Aorta (tissue), 5 donors: ENCODE measurements at places on chromosomes 11 and 22. TPM values are rescaled to one million over a fixed set of nuclear protein-coding genes. Genes with fewer than 3 reads are reported as not detected.

CADM1 gene
- 7.6 TPM for total RNA-seq

DNA sequence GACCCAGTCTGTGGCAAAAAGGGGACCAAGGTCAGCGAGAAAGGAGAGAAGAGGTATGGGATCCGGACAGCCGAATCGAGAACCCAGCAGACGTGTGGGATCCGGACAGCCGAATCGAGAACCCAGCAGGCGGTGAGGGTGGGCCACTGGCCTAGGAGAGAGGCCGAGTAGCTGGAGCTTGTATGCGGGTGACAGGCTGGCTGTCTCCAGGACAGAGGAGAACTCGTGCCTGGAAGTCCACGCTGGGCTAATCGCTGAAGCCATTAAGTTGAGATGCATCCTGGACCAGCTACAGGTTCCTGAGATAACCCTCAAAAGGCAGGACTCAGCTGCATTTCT lies 6.0 kb downstream of the CERK start:
- DNase-seq = no peak
- no peaks in the 10 kb centered on the region for H3K36me3 ChIP-seq
- no peak overlapping the region for H3K27ac ChIP-seq
- H3K4me1 ChIP-seq = no peaks in the 10 kb centered on the region

DNA sequence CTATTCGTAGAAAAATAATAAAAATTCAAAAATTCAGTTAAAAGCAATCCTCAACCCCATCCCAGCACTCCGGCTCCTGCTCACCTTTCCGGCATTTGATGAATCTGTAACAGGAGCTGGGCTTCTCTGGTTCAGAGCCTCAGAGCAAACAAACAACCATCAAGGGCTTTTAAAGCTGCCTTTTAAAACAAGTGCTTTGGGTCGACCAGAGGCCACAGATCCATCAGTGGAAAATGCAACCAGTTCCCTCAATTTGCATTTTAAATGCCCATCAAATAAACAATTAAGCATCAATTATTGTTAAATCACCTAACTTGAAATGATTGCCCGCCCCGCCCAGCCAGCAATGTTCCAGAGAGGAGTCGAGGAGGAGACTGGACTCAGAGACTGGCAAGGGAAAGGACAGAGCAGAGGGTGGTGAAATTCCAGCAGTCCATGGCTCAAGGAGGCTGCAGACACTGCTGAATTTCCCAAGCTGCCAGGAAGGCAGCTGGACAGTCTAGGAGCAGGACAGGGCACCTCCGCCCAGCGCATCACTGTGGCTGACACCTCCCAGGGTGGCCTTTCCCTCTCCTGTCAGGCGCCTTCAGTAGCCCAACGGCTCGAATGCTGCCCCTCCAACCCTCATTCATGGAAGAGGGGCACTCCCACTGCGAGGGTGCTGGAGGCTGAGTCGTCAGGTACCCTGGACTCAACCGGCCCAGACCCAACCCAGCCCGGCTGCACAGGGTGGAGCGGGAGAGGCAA lies 7.5 kb downstream of the FXYD6 start:
- H3K27me3 ChIP-seq = no peaks in the 10 kb centered on the region
- DNase-seq = no peak
- H3K27ac ChIP-seq = no peak overlapping the region
- H3K4me3 ChIP-seq = no peak overlapping the region
- H3K36me3 ChIP-seq = no peaks in the 10 kb centered on the region

JAM3 gene
- total RNA-seq = 94.9 TPM

GRCh38 chr11:8201644-8202365 lies 33.0 kb upstream of the RIC3 start:
- no peak overlapping the region for H3K4me3 ChIP-seq
- no peak for DNase-seq
- no peaks in the 10 kb centered on the region for H3K27me3 ChIP-seq
- H3K36me3 ChIP-seq = no peaks in the 10 kb centered on the region
- no peaks in the 10 kb centered on the region for H3K4me1 ChIP-seq

- peak overlapping the region; percentile 67 for H3K27ac ChIP-seq
- H3K4me1 ChIP-seq = no peaks in the 10 kb centered on the region
- H3K4me3 ChIP-seq = no peak overlapping the region
- H3K27me3 ChIP-seq = no peaks in the 10 kb centered on the region
- H3K36me3 ChIP-seq = no peaks in the 10 kb centered on the region
Observed at GRCh38 chr11:111938687-111939160, 1.6 kb downstream of the DIXDC1 start.

LMO1 gene
- not detected for total RNA-seq

VWCE gene
- total RNA-seq = 5.6 TPM

GRCh38 chr11:18225913-18226312 lies 10.7 kb downstream of the SAA4 start:
- no peak overlapping the region for H3K4me3 ChIP-seq
- no peaks in the 10 kb centered on the region for H3K36me3 ChIP-seq
- H3K27me3 ChIP-seq = no peaks in the 10 kb centered on the region
- DNase-seq = no peak
- no peak overlapping the region for H3K27ac ChIP-seq

DNA sequence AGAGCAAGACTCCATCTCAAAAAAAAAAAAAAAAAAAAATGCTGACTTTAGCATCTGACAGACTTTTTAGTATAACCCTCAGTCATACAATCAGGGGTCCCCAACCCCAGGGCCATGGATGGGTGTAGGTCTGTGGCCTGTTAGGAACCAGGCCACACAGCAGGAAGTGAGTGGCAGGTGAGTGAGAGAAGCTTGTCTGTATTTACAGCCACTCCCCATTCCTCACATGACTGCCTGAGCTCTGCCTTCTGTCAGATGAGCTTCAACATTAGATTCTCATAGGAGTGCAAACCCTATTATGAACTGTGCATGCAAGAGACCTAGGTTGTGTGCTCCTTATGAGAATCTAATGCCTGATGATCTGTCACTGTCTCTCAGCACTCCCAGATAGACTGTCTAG lies 3.3 kb downstream of the FAM227A start:
- H3K36me3 ChIP-seq = no peaks in the 10 kb centered on the region
- DNase-seq = no peak
- no peak overlapping the region for H3K27ac ChIP-seq
- H3K4me1 ChIP-seq = no peaks in the 10 kb centered on the region
- no peak overlapping the region for H3K4me3 ChIP-seq
- H3K27me3 ChIP-seq = no peaks in the 10 kb centered on the region

DNA sequence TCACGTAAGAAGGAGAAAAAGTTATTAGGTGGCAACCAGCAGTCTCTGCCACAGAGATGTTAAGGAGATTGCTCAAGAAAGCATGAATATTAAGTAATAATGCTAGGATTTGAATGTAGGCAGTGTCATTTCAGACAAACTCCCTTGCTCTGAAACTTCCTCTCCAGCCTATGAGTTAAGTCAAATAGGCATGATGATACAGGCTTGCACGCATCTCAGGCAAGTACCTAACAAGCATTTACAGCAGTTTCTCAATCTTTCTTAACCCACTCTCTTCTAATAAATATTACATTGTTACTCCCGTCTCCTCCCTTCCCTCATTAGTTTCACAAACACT lies 72.7 kb downstream of the RAB38 start:
- no peaks in the 10 kb centered on the region for H3K36me3 ChIP-seq
- H3K27ac ChIP-seq = no peak overlapping the region
- no peak for DNase-seq
- H3K4me3 ChIP-seq = no peak overlapping the region
- H3K4me1 ChIP-seq = no peaks in the 10 kb centered on the region
- no peaks in the 10 kb centered on the region for H3K27me3 ChIP-seq

DNA sequence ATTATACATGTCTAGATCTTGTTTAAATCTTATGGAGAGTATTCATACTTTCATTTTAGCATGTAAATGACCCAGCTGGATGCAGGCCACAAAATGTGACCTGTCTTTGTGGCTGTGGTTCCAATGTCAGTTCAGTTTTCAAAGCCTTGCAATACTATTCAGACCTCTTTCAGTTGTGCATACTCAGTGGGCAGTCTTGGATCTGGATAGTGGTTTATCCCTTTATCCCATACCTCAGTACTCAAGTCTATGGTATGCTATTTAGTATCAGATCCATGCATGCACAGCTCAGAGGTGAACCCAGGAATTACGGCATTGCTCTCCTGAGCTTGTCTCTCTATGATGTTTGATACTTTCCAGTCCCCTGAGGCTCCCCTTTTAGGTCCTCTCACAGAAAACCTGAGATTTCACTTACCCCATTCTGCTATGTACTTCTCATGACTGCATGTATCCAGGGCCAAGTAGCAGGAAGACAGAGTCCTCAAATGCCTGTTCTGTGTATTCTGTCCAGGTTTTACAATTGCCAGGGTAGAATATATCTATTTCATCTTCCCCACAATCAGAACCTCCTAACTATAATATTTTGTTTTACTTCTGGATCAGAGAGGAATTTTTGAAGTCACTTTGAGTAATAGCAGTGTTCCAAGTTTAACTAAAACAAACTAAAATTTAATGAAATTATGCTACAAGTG lies 6.9 kb upstream of the P4HA3 start:
- H3K27ac ChIP-seq = no peak overlapping the region
- no peaks in the 10 kb centered on the region for H3K27me3 ChIP-seq
- H3K4me3 ChIP-seq = no peak overlapping the region
- DNase-seq = no peak
- H3K4me1 ChIP-seq = no peaks in the 10 kb centered on the region

APOL4 gene
- total RNA-seq = 7.0 TPM

DNA sequence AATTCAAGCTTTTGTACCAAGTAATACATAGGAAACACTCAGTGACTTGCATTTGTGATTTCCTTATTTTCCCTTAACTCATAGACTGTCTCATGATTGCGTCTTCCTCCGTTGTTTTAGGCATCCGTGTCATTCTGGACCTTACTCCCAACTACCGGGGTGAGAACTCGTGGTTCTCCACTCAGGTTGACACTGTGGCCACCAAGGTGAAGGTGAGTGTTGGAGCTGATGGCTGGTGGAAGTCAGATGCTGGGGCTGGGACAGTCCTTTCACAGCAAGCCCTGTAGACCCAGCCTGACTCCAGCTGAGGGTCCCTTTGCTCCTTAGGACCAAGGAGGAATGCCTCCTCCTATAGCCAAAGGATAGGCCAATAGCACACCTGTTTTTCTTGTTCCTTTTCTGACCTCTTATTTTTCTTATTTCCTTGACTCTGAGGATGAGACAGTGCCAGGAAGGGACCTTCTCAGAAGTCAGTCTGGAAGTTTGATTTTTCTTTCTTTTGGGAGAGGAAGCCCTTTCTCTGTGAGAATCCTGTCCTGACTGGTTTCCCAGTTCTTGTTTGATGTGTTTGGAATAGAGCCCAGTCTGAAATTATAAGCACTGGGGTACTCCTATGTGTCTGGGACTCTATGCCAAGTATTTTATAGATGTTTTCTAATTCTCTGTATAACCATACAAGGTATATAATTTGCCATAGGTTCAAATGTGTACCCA lies 2.2 kb downstream of the SLC3A2 start:
- H3K4me1 ChIP-seq = no peaks in the 10 kb centered on the region
- peaks cover 14% of the 10 kb centered on the region for H3K36me3 ChIP-seq
- peak overlapping the region; percentile 47 for H3K27ac ChIP-seq
- H3K4me3 ChIP-seq = peak overlapping the region; percentile 53

GRCh38 chr11:116439361-116439677 lies 333.5 kb downstream of the BUD13 start:
- peaks cover 2% of the 10 kb centered on the region for H3K27me3 ChIP-seq
- DNase-seq = no peak
- H3K36me3 ChIP-seq = no peaks in the 10 kb centered on the region
- H3K4me1 ChIP-seq = no peaks in the 10 kb centered on the region
- H3K4me3 ChIP-seq = no peak overlapping the region
- no peak overlapping the region for H3K27ac ChIP-seq

DNA sequence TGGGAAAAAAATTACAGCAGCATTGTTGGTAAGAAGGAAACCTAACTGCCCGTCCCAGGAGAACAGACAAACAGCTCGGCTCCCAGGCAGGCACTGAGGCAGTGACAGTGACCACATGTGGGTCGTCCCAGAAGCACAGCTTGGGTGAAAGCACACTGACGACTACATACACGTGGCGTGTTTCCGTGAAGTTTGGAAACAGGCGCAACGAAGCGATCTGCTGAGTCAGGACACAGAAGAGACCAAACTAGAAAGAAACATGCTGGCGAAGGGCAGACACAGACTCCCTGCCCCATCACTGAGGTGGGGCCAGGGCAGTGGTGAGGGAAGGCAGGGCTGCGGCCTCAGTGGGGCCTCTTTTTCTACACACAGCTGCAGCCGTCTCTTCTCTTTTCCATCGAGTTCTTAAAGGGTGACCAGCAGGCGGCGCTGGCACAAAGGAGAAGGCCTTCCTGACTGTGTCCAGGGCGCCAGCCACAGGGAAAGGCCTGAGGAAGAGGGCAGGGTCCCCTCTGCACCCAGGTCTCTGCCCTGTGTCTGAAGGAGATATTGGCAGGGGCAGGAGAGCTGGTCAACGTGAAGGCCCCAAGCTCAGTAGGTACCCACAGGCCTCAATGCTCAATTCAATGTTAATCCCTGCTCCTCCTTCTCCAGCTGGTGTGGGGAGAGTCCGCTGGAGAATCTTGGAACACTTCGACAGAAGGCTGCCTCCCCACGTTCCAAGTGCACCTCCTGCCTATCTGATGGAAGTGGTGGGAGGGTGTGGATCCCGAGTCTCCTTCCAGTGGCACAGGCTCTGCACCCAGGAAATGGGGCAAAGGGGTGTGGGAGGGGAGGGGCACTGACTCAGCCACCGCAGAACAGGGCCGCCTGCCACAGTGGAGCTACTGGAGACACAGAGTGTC lies 19.9 kb downstream of the CARS1 start:
- DNase-seq = peak; percentile 87
- no peaks in the 10 kb centered on the region for H3K36me3 ChIP-seq
- no peak overlapping the region for H3K4me3 ChIP-seq
- H3K4me1 ChIP-seq = no peaks in the 10 kb centered on the region

DNA sequence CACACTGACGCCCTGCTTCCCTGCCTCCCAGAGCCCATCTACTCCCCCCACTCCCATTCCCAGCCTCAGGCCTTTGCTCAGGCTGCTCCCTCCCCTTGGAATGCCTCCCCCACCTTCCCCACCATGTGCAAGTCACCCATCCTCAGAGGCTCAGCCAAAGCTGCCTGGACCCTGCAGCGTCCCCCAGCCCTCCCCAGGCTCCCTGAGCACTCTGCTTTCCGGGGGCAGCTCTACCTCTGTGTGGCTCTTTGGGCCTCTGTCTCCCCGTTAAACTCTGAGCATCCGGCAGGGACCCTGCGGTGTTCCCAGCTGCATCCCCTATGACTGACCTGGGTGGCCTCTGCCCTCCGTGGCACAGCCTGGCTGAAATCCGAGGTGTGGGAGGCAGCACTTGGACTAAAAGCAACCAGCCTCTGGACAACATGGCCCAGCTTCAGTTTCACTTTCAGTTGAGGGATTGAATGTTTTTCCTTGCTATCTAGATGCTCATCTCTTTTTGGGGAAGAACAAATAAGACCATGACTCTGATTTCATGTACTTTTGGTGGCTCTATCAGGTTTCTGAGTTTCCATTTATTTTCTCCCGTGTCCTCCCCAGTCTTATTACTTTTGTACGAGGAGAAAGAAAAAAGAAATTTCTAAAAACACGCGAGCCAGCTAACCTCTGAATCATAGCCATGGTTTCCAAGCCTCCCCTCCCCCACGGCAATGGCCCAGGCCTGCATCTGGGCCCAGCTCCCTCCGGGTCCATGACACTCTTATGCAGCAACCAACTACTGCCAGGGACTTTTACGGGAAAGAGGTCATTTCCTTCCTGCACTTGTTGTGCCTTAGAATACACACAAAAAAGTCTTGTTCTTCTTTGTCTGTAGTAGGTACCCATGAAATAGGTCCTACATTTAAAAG lies 3.8 kb downstream of the APOL3 start:
- no peaks in the 10 kb centered on the region for H3K27me3 ChIP-seq
- no peaks in the 10 kb centered on the region for H3K4me1 ChIP-seq
- DNase-seq = peak; percentile 94
- peak overlapping the region; percentile 12 for H3K4me3 ChIP-seq

GRCh38 chr11:36392196-36392595 lies 96.1 kb downstream of the PRR5L start:
- no peak for DNase-seq
- H3K4me3 ChIP-seq = no peak overlapping the region
- no peaks in the 10 kb centered on the region for H3K4me1 ChIP-seq
- H3K27me3 ChIP-seq = peaks cover 2% of the 10 kb centered on the region
